Fibroblast of villous mesenchyme (primary cell): ENCODE measurements at places on chromosomes 4 and X.

DNA sequence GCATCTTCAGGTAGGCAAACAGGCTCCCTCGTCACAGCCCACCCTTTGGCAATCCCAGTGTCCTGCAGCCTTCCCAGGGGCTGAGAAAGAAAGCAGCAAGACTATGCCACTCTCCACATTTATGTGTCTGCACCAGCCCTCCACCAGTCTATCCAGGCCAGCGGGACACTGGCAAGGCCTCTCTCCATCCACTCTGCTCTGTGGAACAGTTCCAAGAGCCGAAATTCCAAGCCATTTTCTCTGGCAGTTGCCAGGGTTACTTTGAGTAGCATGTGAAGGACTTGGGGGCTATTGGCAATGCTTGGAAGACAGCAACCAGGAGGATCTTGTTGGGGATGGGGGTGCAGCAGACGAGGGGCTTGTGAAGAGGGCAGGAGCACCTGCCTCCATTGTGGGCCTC, 52.1 kb downstream of the TSC22D3 start:
- DNase-seq, result no peak

DNA sequence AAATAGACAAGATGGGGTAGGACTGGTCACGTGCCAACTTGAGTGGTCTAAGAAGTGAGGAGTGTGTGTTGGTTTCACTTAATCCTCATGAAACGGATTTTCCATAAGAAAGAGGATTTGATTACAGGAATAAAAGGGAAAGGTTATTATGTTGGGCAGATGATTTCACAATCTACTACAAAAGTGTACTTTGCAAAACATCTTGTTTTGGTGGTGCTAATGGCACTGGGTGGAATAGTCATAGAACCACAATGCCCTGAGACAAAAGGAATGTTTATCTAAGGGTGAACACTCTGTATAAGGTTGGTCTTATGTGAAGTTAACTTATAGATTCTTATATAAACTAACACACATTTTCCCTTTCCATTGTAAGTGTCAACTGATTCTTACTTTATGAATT, 45.6 kb downstream of the GLUD2 start:
- DNase-seq, result no peak

DNA sequence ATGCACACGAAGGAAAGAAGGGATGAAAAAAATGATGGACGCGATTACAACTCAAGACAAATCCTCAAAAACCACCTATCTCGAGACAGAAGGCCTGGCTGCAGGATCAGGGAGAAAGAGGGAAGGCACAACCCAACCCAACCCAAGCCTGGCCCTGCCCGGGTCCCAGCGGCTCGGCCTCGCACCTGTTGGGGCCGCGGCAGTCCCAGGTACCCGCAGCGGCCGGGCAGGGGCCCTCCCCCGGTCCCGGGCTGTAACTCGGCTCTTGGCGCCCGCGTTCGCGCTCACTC, 464 bp downstream of the RASGEF1B start:
- DNase-seq, result no peak

- DNase-seq, result no peak
These were observed 28.6 kb upstream of the NSG1 start for GRCh38 chr4:4358093-4358854.

- no peak for DNase-seq
These were observed 37.8 kb downstream of the NPNT start for GRCh38 chr4:105933083-105933482.

GRCh38 chrX:52923781-52924241, 26.7 kb downstream of the FAM156B start:
- DNase-seq, result peak; percentile 22

DNA sequence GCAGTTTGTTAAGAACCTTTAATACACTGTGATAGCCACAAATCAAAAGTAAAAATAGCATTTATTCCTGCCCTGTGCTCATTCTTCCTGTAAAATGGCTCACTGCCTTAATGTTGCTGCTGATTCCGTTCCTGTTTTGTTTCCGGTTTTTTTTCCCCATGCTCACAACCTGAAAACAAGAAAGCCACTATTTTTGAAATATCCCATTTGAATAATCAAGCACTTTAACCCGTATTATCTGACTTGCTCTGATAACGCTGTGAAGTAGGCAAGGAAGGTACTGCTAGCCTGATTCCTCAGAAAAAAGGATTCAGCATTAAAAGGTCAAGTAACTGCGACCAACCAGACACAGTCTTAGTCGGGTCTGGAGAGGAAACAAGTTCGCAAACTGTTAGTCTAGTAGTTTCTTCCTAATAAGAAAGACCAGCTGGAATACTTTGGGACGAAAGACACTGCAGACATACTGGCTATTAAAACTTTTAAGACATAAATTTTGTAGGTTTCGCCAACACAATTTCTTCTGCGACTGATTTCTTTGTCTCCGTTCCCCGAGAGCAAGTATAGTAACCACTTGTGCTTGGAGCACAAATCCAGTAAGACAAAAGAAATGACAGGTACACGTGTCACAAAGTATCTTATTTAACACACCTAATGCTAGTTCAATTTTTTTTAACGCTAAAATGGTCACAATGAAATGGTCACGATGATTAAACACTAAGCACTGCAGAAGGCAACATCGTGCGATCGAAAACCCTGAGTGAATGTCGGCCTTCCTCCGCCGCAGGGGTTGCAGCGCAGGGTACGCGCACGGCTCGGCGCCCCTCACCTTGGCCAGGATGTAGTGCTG, 802 bp downstream of the COX18 start:
- DNase-seq, result peak; percentile 56

DNA sequence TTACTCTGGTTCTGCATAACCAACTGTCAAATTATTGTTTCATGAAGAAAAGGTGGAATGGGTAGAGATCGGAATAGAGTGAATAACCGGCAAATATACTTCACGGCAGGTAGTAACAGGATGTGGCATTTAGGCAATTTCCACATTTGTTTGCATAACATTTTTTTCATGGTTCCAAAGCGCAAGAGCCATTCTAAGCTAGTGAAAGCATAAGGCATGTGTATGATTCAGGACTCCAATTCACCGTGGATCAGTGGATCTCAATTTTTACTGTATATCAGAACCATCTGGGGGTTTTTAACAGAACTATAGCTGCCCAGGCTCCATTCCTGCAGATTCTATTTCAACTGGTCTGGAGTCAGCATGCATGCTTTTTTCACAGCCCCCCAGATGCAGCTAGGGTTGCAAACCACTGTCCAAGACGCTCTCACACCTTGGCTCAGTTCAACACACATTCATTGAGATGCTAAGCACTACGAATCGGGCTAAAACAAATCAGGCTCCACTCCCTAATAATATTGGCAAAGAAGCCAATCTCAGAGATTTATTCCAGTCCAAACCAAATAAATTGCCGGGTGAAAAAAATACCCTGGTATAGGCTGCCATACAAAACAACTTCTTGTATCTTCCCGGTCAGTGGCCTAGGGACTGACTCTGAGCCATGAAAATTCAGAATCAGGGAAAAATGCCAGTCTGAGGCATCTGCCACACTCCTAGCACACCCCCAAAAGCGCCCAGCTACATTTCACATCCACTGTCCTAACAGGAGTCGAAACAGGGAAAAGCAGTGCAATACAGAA, 30.0 kb downstream of the AFAP1 start:
- no peak for DNase-seq

DNA sequence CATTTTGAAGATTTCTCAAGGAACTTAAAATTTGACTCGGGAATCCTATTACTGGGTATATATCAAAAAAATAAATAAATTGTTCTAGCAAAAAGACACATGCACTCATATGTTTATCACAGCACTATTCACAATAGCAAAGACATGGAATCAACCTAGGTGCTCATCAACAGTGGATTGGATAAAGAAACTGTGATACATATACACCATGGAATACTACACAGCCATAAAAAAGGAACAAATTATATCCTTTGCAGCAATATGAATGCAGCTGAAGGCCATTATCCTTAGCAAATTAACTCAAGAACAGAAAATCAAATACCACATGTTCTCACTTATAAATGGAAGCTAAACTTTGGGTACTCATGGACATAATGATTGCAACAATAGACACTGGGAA, 97.4 kb downstream of the CENPC start:
- no peak for DNase-seq

DNA sequence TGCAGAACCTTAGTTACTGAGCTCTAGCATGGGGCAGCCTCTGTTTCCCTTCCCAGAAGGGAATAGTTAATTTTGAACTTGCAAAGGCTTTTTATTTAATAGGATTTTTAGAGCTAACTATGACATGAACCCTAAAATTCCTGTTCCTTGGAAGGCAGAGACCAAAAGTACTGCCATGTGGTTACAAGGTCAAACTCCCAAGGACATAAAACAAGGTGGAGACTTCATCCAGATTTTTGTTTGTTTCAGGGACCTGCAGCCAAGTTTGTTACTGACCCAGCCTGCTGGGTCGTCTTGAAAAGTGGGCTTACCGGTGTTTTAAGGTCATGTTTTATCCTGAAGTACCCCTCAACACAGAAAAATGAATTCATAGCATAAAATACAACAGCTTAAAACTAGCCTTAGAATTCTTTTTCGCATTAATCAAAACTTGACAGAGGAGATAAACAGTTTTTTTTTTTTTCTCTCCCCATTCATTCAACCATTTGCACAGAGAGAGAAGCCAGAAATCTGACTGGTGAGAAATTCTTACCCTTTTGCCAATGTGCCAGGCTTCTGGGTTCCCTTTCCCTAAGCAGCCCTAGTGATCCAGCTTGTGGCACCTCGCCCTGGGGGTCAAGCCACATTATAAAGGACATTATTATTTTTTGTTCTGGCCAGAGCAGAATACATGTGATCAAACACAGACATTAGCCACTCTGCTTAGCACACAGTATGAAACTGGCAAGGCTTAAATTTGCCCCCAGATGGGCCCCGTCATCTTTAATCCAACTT, 21.5 kb upstream of the GRPEL1 start:
- DNase-seq, result no peak

- no peak for DNase-seq
These were observed 17.4 kb upstream of the TMPRSS11F start for GRCh38 chr4:68147079-68147478.

DNA sequence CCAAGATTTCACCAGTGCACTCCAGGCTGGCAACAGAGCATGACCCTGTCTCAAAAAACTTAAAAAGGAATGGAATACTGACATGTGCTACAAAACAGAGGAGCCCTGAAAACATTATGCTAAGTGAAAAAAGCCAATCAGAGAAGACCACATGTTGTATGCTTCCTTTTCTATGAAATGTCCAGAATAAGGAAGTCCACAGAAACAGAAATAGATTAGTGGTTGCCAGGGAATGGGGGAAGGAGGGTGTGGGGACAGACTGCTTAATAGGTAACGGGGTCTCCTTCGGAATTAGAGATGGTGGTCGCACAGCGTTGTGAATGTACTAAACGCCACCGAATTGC, 30.1 kb upstream of the KIAA0232 start:
- DNase-seq, result no peak

GRCh38 chrX:19862634-19863211, 24.7 kb downstream of the SH3KBP1 start:
- DNase-seq, result no peak

GRCh38 chrX:154125391-154126040, 18.5 kb upstream of the OPN1LW start:
- no peak for DNase-seq

- no peak for DNase-seq
These were observed at the start of gene TLR7 for GRCh38 chrX:12866451-12867377. Gene TLR7 (plus strand): TSS chrX:12867072. CDS start chrX:12867579, 507 bp downstream.

DNA sequence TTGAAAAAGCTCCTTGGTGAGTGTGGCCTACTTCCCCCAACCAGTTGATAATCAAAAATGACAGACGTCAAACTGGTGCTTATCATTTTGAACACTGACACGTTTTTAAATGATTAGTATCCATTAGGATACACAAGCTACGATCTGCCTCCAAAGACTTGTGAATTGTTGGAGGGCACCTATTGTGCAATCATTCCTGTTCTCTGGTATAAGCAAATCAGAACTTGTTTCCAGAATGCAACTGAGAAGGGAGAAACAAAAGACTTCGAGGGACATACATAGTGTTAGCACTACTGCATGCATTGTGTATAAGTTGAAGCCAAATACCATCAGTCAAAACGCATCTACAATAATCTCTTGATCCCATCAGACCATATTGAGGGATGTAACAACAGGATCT, 11.6 kb downstream of the NPY2R start:
- DNase-seq, result no peak

DNA sequence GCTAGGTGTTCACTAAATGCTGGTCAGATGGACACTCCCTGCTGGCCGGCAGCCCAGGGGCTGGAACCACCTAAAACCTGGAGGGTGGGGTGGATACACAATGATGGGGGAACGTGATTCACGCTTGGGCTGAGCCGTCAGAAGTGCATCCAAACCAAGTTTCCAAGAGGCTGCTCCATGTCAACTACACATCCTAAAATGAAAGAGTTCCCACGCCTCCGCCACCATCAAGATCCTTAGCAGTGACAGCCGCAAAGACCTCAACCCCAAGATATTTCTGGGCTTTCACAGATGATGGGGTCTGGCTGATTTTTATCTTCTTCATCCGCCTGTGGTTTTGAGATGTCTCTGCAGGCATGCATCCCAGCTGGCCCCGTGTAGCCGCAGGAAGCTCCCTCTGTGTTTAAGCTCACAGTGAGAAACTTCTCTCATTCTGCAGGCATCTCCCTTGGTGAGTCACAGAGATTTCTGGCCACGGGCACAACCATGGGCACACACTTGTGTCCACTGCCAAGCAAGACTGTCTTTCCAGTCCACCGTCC, 84.4 kb downstream of the HTRA3 start:
- DNase-seq, result peak; percentile 95

DNA sequence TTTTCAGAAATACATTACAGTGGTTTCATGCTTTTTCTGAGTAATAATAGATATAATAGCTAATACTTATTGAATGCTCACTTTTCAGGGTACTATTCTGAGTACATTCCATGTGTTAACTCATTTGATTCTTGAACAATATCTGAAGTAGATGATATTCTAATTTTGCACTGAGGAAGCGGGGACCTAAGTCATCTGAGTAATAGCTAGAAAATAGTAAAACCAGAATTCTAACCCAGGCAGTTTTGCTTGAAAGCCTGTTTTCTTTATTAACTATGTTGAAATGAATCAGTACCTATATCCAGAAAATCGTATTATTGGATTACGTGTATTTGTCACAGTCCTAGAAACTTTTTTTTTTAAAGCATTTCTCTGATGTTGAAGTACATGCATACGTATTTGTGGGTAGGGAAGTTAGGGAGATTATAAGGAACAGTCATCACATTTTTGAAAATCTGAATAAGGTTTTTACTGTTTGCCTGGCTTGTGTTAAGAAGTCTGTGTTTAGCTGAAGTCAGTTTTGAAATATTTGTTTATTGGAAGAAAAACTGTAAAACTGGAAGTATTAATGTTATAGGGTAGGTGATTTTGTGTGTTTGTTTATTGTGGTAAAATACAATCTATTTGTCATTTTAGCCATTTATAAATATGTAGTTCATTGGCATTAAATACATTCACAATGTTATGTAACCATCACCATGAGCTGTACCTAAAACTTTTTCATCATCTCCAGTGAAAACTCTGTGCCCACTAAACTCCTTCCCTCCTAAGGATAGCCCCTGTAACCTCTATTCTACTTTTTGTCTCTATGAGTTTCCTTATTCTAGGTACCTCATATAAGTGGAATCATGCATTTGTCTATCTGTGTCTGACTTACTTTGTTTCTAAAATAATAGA, 55.3 kb downstream of the FIP1L1 start:
- DNase-seq, result peak; percentile 74
